ENCODE measurements at places on chromosomes 6 and 20.

DNA sequence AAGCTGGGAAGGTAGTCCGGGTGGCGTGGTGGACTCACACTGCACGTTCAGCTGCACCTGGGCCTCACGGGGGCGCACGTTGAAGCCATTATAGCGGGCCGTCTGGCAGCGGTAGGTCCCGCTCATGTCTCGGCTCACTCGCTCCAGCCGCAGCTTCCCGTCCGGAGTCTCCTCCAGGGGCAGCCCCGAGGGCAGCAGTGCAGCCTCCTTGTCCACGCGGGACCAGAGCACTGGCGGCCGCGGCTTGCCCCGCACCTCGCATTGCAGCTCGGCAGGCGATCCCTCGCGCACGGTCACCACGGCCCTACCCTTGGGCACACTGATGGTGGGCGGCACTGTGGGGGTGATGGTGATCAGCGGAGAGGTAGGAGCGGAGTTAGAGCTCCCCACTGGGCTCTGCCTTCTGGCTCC lies 47.6 kb downstream of the MDGA1 start:
- no peak for DNase-seq

GRCh38 chr6:113405326-113406047 lies 451.7 kb upstream of the MARCKS start:
- DNase-seq, result no peak

DNA sequence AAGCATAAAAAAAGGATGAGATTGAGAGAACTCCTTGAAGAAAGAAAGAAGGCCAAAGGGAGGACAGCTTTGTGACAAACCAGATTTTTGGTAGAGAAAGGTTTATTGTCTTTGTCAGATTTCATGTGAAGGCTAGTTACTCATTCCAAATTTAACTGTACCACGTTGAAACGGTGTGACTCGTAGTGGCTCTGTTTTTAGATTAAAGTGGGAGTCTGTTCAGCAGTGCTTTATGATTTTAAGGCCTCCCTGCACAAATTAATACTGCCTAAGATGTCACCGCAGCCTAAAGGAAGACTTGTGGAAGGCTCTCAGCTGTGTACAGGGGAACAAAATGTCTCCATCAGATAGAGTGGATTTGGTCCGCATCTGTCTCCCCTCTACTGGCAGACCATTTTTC lies 35.9 kb downstream of the CDC40 start:
- no peak for DNase-seq

GRCh38 chr20:38034108-38034649 lies 633 bp downstream of the RPRD1B start:
- no peak for DNase-seq

- DNase-seq, result no peak
Observed at GRCh38 chr6:43980004-43980795, 147.1 kb downstream of the MRPL14 start.

GRCh38 chr6:11284996-11285395 lies 52.5 kb upstream of the NEDD9 start:
- no peak for DNase-seq

DNA sequence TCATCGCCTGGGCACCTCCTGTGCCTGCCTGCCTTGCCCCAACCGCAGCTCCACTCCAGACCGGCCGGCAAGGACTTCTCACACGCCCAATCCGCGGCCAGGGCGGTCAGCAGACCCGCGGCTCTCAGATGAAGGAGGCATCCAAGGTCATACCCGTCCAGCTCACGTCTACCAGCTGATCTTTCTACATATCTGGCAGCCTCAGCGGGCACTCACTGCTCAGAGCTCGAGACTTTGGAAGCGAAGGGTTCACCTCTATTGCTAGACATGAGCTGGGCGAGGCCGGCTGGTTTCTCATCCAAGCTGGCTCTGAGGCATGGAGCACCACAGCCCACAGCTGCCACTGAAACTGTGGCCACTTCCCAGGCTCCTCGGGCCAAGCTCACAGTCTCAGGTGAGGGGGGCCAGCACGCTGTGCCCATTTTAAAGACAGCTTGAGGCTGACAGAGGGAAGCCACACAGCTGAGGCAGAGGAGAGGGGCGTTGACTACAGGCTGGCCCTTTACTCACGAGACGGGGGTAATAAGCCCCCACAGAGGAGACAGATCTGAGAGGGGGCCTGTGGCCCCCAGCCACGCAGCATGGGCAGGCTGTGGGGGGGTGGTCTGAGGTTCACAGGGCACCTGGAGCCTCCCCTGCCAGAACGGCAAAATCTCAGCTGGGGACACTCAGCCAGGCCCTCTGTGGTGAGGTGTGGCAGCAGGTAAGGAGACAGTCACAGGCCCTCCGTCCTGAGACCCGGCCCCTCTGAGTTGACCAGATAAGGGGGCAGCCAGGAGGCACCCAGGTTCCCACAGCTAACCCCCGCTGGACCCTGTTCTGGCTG lies 2.0 kb downstream of the LAMA5 start:
- DNase-seq, result no peak

GRCh38 chr6:118649918-118650581 lies 1.3 kb downstream of the CEP85L start:
- no peak for DNase-seq

- no peak for DNase-seq
Observed at GRCh38 chr6:56154076-56154475, 93.3 kb downstream of the COL21A1 start.

- no peak for DNase-seq
Observed at GRCh38 chr6:34317172-34317477, 68.3 kb upstream of the SMIM29 start.

GRCh38 chr6:55069132-55069781 lies 105.1 kb upstream of the HCRTR2 start:
- DNase-seq, result no peak

GRCh38 chr6:166905013-166905412 lies 51.3 kb downstream of the RNASET2 start:
- no peak for DNase-seq

All from stimulated activated CD8-positive, alpha-beta memory T cell treated with anti-CD3 and anti-CD28 coated beads, Interleukin-4, amount 100 ng/mL, for 48 hours (primary cell).